ENCODE measurements at places on chromosomes 7 and 10. TPM values are rescaled to one million over a fixed set of nuclear protein-coding genes. Genes with fewer than 3 reads are reported as not detected.

DNA sequence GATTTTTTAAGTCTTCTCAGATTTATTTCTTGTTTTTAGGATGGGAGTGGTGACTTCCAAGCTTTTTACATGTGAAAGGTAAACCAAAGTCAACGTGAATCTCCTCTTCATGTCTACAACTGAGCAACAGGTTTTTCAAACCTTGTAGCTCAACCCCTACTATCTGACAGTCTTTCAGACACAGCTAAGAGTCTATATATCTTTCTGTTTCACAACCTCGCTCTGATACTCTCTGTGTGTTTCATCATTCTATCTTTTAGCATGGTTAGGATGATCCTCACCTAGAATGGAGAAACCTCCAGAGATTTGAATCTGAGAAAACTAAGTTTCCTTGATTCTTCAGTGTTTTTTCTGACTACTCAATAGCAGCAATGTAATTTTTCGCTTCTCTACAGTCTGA is 96.1 kb downstream of the EPDR1 start:
- no peak for DNase-seq

The EPDR1 gene
- total RNA-seq, result 1.3 TPM

DNA sequence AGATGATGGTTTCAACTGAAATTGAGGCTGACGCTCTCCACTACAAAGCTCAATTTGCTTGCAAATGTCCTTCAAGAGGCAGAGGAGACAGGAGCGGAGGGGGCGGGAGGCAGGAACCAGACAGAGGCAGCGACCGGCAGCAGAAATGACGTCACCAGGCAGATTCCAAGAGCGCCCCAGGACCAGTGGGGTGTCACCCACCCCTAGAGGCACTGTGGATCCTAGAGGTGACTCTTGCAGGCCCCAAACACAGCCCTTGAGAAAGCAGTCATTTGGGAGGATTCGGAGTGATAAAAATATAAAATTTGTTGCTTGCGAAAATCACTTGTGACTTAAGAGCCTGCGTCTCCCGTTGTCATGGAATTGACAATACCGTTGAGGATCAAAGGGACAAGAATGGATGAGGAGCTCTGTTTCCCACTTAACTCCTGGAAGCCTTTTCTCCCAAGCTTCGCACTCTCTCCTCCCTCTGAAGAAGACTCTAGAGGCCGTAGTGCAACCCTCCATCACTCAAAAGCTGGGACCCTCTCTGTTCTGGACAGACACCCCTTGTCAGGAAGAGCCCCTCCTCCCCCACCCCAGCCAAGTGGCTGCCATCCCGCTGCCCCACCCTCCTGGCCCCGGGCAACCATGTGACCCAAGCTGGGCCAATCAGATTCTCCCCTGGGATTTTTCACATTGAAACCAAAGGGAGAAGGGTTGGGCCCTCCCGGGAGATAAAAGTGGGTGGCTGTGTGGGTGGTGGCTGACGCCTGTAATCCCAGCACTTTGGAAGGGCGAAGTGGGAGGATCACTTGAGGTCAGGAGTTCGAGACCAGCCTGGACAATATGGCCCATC is 16.3 kb upstream of the SLC29A4 start:
- no peak for DNase-seq

- DNase-seq, result no peak
These were observed 758.0 kb downstream of the TYW1 start for GRCh38 chr7:67754651-67755050.

The SYCE1 gene
- total RNA-seq, result not detected

The GNAT3 gene
- total RNA-seq, result not detected
